Activated CD4-positive, alpha-beta T cell treated with anti-CD3 and anti-CD28 coated beads, Interleukin-2, amount 50 U/mL, for 24 hours (primary cell): ENCODE measurements at places on chromosomes 5 and 9.

DNA sequence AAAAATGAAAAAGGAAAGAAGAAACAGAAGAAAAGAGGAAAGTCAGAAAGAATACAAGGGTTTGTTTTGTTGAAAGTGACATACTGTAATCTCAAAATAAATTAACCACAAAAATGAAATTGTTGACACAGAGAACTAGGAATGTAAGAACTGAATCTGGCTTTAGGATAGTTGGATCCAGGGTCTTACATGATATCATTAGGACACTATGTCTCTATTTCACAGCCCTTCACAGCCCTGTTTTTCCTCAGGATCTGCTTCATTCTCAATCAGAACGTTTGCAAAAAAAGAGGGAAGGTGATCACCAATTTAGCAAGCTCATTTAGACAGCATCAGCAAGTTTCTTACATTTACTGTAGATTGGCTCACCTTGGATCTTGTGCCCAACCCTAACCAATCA is 188.5 kb upstream of the NREP start:
- no peak for DNase-seq

- no peak for DNase-seq
Measured at GRCh38 chr9:69932901-69933300, 110.7 kb upstream of the MAMDC2 start.

DNA sequence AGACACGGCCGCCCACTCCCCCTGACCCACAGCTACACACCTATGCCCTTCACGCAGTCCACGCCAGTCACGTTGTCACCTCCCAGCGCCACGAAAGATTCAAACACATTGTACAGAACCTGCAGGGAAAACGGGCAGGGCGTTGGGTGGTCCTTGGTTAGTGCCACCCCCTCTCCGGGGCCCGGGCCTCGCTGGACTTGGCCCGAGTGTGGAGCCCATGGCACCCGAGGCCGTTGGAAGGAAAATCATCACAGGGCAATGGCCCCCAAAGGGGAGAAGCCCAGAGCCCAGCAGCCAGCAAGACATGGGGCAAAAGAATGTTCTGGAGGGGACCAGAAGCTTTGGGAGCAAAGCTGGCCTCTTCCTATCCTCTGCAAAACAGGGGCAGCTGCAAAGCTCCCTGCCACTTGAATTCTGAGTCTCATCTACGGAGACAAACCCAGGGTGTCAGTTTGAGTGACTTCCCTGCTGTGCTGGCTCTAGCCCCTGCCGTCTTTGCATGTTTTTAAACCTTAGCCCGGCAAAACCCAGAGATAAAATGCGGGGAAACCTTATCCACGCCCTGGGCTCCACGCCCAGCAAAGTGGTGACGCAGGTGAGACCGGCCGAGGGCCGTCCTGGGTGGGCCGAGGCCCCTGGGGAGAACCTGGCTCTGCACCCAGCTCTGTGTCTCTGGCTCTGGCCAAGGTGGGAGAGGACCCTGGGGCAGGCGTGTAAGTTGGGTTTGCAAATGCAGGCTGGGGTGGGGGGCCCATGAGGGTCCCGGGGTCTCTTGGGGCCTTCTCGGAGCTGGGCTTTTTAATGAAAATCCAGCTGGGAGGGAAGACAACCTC is 38.9 kb downstream of the SLC9A3 start:
- no peak for DNase-seq

- no peak for DNase-seq
Measured at GRCh38 chr5:14587150-14587549, 5.6 kb downstream of the OTULINL start.

DNA sequence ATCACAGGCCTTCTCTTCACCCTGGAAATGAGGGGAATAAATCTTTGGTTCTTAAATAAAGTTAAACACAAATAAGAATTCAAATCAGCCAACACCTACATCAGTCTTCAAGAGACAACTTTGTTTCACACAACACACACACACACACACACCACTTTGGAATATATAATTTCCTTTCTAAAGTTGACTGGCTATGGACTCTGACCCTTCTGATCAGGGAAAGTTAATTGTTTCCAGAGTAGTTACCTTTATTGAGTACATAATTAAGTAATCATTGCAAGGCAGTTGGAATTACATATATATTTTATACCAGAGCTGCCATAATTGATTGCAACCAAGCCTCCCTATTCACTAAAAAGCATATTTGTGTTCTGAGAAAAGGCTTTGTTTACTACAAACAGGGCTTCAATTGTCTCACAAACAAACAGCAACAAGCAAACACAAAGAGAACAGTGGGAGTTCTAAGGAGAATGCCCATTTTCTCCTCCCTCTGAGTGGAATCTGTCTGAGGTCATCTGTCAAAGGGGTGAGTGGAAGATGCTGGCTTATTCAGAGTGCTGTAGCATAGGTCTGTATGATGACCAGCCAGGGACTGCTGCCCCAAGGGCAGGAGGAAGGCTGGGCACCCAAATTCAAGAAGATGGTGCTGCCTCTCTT is 136.6 kb downstream of the SEMA6A start:
- no peak for DNase-seq

- no peak for DNase-seq
Measured at GRCh38 chr9:88322906-88323566, 65.2 kb upstream of the SPIN1 start.

- no peak for DNase-seq
Measured at GRCh38 chr5:174794931-174795672, 70.7 kb downstream of the MSX2 start.
